Stimulated activated CD8-positive, alpha-beta memory T cell treated with anti-CD3 and anti-CD28 coated beads, Interleukin-2, amount 100 ng/mL, for 48 hours (primary cell): ENCODE measurements at places on chromosomes 6 and 20.

DNA sequence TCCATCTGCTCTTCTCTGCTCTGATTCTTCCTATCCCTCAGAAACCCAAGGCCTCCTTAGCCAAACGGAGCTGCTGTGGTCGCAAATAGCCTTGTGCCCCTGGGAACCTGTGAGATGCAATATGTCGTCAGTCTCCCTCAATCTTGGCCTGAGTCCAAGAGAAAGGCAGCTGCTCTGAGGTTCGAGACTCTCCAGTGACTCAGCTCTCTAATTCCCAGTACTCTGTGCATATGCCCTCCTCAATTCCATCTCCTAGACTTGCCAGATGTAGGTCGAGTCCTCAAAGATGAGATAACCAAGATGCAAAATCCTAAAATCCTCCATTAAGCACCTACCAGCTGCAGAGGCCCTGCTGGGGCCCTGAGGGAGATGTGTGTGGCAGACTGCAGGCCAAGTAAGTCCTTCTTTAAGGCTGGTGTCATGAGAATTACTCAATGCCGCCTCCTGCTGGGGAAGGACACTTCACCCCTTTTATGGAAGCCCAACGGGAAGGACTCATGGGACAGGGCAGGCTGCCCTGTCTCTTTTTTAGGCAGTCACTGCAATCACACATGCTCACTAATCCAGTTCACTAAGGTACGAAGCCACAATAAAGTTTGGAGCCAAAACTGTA, 28.5 kb downstream of the C6orf15 start:
- peak; percentile 13 for DNase-seq

DNA sequence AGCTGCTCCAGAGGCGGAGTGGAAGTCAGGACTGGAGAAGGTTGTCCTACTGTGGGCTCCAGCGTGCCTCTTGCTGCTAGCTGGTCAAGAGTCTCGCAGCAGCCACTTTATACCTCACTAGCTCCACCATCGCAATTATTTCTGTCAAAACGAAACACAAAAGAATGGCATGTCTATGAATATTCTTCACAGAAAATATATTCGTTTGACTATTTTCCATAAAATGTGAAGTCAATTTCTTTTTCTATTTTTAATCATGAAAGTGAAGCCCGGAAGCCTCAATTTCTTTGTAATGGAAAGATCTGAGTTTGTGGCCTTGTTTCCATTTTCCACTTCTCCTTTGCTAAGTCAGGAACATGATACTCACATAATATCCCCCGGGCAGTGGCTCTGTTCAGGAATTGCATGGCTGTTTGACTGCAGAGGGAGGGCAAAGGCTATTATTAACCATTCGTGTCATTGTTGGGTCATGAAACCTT, 51.7 kb downstream of the DTD1 start:
- DNase-seq = no peak

GRCh38 chr20:40278673-40279072, 410.4 kb downstream of the MAFB start:
- DNase-seq = no peak

DNA sequence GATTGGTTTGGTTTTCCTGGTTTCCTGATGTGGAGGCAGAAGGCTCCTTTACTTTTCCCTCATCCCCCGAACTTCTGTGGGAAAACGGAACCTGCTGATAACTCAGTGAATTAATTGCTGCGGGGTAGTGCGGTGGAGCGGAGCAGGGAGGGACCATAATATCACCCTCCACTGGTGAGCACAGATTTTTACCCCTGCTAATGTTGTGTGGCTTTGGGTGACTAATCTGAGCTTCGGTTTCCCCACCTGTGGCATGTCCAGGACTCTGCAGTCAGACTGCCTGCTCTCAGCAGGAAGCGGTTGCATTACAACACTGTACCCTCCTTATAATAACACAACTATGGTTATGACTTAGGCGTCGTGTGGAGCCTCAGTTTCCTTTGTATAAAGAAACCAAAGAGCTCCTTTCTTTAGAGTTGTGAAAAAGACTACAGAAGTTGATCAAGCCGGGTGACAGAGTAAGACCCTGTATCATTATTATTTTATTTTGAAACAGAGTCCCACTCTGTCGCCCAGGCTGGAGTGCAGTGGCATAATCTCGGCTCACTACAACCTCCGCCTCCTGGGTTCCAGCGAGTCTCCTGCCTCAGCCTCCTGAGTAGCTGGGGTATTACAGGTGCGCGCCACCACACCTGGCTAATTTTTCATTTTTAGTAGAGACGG, 2.2 kb upstream of the ID1 start:
- DNase-seq = no peak

GRCh38 chr6:129647044-129647443, 62.9 kb downstream of the ARHGAP18 start:
- no peak for DNase-seq
